ENCODE measurements at places on chromosomes 6 and 20.

- DNase-seq: no peak
Measured at GRCh38 chr6:34158876-34159275, 13.0 kb upstream of the GRM4 start.

- DNase-seq: no peak
Measured at GRCh38 chr20:63270606-63271325, 1.8 kb upstream of the ARFGAP1 start.

- no peak for DNase-seq
Measured at GRCh38 chr6:23505026-23505425, 621.0 kb upstream of the NRSN1 start.

DNA sequence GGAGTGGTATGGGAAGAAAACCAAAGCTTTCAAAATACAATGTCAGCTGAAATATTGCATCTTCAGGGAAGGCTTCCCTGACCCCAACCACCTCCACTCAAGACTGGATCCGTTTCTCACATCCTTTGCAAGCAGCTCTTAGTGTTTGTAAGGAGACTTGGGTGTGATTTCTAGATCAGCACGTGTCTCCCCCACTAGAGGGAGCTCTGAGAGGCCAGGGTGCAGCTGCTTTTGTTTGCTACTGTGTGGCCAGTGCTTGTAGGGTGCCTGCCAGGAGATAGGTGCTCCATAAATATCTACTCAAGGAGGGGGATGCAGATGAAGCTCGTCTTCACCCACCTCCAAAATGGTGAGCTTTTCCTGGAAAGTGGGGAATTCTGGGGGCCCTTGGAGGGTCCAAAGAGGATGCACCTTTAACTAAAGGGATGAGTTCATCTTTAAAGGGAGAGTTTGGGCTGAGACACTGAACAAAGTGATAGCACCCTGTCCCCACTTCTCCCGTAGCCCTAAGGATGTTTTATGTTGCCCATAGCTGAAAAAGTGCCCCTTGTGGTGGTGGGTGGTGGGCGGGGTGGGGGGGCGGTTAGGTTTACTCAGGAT is 52.6 kb upstream of the MAFB start:
- DNase-seq: peak; percentile 88

DNA sequence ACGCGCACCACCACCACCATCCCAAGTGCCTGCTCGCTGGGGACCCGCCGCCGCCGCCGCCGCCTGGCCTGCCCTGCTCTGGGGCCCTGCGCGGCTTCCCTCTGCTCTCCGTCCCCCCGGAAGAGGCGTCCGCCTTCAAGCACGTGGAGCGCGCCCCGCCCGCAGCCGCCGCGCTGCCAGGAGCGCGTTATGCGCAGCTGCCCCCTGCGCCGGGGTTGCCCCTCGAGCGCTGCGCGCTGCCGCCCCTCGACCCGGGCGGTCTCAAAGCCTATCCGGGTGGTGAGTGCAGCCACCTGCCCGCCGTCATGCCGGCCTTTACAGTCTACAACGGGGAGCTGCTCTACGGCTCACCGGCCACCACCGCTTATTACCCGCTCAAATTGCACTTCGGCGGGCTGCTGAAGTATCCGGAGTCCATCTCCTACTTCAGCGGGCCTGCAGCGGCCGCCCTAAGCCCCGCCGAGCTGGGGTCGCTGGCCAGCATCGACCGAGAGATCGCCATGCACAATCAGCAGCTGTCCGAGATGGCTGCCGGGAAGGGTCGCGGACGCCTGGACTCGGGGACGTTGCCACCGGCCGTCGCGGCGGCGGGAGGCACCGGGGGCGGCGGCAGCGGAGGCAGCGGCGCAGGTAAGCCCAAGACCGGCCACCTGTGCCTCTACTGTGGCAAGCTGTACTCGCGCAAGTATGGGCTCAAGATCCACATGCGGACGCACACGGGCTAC is 7.2 kb downstream of the PRDM13 start:
- peak; percentile 16 for DNase-seq

DNA sequence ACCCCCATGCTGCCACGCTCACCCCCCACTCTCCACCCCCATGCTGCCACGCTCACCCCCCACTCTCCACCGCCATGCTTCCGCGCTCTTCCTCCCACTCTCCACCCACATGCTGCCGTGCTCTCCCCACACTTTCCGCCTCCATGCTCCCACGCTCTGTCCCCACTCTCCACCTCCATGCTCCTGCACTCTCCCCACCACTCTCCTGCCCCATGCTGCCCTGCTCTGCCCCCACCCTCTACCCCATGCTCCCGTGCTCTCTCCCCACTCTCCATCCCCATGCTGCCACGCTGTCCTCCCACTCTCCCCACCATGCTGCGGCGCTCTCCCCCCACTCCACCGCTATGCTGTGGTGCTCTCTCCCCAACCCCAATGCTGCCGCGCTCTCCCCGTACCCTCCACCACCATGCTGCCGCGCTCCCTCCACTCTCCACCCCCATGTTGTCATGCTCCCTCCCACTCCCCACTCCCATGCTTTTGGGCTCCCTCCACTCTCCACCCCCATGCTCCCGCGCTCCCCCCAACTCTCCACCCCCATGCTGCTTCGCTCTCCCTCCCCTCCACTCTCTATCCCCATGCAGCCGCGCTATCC is 46.0 kb upstream of the PDE10A start:
- no peak for DNase-seq

DNA sequence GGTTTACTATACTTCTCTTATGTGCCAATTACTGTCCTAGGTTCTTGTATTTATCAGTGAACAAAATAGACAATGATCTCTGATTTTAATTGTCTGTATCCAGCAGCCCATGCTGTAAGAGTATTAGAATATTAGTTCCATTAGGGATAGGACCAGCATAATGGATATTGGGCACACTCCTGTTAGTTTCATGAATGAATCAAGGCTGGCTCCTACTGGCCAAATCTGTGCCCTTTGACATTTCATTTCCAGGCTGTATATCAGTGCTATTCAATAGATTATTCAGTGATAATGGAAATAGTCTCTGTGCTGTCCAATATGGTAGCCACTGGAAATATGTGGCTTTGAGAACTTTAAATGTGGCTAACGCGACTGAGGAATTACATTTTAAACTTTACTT is 1007.9 kb upstream of the FLRT3 start:
- DNase-seq: no peak

- DNase-seq: no peak
Measured at GRCh38 chr6:52622810-52623209, 46.0 kb upstream of the TRAM2 start.

DNA sequence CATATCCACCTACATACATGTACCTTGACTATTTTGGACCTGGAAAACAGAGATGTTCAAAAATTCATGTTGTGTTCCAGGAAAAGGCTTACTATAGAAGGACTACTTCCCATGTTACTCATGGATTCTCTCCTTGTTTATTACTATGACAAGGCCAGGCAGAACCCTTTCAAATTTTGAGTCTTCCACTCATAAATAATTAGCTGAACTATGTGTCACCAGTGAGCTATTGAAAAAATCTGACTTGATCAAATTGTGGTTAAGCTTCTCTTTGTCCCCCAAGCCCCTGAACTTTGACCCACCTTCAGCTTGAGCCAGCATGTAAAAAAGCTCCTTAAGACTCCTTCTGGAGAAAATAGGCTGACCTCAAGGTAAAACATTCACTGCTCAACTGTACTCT is 1142.8 kb upstream of the EYS start:
- DNase-seq: no peak

DNA sequence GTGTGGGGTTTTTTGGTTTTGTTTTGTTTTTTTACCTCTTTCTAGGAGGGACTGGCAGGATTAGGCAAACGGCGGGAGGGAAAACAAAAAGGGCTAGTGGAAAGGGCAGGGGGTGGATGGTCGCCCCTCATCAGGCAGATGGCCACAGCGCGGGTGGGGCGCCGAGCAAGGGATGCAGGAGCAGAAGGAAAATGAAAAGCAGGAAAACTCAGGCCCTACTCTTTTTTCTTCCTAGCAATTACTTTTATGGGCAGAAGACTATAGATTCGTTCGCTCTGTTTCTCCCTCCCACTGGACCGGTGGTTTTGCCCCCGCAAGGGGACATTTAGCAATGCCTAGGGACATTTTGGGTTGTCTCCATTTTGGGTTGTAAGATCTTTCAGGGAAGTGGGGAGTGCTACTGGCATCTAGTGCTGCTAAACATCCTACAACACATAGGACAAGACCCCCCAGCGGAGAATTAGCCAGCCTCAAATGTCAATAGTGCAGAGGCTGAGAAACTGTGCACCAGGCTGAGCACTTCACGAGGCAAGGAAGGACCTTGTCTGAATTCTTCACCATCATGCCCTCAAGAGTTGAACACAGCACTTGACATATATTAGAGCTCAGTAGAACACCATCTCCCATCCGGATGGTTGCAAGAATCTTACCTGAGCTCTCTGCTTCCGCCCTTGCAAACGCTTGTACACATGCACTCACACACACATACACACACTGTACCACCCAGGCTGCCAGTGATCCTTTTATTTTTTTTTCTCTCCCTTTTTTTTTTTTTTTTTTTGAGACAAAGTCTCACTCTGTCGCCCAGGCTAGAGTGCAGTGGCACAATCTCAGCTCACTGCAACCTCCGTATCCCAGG is 4.8 kb upstream of the ZMYND8 start:
- no peak for DNase-seq

- DNase-seq: no peak
Measured at GRCh38 chr6:149628875-149629510, 19.5 kb downstream of the KATNA1 start.

DNA sequence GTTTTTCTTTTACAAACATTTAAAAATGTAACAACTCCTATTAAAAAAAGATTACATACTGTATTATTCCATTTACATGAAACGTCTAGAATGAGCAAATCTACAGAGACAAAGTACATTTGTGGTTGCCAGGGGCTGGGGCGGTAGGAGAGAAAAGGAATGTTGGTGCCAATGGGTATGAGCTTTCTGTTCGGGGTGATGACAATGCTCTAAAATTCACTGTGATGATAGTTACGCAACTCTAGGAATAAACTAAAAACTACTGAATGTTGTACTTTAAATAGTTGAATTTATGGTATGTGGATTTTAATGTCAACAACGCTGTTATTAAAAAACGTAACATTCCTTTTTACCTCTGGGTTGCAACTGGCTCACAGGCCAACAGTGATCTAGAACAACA is 211.1 kb downstream of the GMDS start:
- no peak for DNase-seq

DNA sequence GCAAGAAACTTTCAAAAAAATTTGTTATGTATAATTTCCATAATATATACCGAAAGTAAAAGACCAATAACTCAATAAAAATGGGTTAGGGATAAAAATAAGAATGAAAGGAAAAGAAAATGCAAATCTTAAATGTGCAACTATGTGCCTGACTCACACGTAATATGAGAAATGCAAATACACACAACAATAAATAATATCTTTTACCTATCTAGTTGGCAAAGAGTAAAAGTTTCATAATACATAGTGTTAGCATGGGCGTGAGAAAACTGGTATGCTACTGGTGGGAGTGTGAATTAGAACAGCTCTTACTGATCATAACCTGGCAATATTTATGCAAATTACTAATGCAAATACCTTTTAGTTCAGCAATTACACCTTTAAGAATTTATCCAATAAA is 438.5 kb upstream of the CITED2 start:
- no peak for DNase-seq

- peak; percentile 60 for DNase-seq
Measured at GRCh38 chr6:142850679-142851423, 94.1 kb downstream of the HIVEP2 start.

DNA sequence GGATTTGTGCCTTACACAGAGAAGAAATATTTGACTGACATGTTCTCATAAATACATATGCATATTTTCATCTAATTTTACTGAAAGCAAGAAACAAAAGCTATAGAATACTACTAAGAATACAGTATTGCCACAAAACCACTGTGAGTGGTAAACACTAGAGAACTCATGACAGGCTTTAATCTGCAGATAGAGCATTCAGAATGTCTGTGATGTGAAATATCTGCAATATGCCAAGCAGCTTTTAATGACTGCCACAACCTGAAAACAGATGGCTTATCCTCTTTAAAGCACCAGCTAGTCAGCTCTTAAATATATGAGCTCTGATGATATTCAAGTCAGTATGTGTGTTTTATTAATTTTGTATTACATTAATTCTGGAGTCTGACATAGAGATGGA is 3.4 kb downstream of the NAPB start:
- no peak for DNase-seq

GRCh38 chr6:88456221-88456859 is 290.2 kb upstream of the CNR1 start:
- DNase-seq: no peak

- no peak for DNase-seq
Measured at GRCh38 chr20:3811467-3812258, 8.7 kb upstream of the AP5S1 start.

DNA sequence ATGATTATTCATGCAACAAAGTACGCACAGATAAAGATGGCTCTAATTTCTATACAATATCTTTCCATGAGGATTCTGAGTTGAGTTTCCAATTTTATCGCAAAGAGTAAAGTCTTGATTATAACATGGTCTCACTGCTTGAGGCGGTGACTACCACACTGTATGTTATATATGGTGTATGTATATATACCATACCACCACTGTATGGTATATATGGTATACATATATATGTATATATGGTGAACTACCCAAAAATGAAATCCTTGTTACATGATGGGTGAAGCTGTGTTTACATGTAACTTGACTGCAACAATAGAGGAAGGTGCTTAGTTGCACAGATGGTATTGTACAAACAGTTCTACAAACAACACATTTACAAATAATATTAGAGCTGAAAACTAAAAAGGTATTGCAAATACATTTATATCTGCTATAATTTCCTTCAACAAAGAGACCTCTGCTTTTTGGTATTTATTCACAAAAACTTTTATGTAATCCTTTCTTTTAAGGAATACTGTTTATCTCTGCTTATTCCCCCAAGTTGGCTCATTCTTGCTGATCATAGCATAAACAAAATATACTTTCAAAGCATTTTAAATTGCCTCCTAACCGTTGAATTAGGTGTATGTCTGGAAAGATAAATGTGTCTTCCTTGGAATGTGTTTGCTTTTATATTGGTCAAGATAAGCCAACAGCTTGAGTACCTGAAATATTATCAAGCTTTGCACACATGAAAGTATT is 77.7 kb upstream of the TPD52L1 start:
- no peak for DNase-seq

DNA sequence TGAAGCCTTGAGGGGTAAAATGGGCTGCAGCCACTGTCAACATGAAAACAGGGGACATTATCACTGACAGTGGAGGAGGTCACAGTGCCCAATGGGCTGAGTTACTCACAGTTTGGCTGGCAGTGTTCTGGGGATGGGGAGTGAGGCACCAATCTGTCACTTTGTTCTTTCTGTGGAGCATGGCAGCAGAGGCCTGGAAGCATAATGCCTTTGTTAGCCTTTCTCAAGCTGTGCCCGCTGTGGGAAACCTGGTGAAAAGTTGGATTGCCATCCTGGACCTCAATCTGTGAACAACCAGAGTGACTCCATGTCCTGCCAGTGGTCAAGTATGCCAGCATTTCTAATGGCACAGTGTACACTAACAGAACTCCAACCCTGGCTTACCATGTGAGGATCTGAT is 143.6 kb downstream of the OR2B2 start:
- no peak for DNase-seq

DNA sequence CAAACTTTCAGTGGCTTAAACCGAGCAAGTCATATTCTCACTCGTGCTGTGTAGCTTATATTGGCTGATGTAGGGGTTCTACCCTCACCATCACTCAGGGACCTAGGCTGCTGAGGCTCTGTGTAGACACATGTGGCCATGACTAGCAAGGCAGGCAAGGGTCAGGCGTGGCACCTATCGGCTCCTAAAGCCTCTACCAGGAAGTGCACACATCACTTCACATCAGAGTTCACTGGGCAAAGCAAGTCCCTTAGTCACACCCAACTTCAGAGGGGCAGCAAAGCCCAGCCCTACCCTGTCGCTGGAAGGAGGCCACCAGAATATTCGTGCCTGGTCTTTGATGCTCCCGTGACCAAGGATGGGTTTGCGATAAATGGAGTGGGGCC is 42.9 kb downstream of the PPP1R14C start:
- DNase-seq: peak; percentile 32

Data from OCI-LY7 (cell line).